ENCODE measurements at places on chromosomes 7 and 10. TPM values are rescaled to one million over a fixed set of nuclear protein-coding genes. Genes with fewer than 3 reads are reported as not detected.

DNA sequence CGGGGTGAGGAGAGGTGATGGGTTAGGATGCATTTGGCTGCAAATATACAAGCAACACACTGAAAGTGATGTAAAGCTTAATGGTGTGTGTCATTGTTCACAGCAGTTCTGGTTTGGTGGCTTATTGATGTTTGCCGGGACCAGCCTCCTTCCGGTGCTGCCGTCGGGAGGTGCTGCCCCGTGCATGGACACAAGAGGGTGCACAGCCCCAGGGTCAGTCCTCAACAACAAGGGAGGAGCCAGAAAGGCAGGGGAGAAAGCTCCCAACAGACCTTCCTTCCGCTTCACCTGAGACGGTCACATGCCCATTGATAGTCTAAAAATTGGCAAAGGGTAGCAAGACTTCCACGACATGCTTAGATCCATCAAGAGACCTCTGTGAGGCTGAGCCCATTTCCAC lies 9.5 kb downstream of the RNF32 start:
- no peaks in the 10 kb centered on the region for H3K27me3 ChIP-seq
- no peaks in the 10 kb centered on the region for H3K4me1 ChIP-seq
- H3K27ac ChIP-seq = no peak overlapping the region
- H3K4me3 ChIP-seq = no peak overlapping the region
- DNase-seq = no peak
- H3K36me3 ChIP-seq = no peaks in the 10 kb centered on the region

GRCh38 chr10:102628451-102628911 lies 15.8 kb upstream of the TRIM8 start:
- peak overlapping the region; percentile 70 for H3K27ac ChIP-seq
- H3K4me1 ChIP-seq = no peaks in the 10 kb centered on the region
- no peaks in the 10 kb centered on the region for H3K36me3 ChIP-seq
- no peaks in the 10 kb centered on the region for H3K27me3 ChIP-seq
- H3K4me3 ChIP-seq = no peak overlapping the region

DNA sequence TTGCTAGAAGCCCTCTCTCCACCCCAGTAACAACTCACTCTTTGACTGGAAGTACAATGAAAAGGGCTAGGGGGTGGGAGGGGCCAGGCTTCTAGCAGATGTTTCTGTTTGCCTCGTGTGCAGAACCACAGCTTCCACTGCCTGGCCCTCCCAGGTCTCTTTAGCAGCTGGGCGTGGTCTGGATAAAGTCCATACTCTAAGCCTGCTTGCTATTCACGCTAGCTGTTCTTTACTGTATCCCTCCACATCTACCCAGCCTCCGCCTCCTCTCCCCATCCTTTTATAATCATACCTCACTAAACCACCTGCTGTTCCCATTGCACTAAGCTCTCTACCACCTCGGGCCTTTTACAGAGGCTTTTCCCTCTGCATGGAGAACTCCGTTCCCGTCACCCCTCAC lies 288.8 kb downstream of the CAMK1D start:
- peaks cover 10% of the 10 kb centered on the region for H3K4me1 ChIP-seq
- no peak overlapping the region for H3K4me3 ChIP-seq
- H3K36me3 ChIP-seq = no peaks in the 10 kb centered on the region

DNA sequence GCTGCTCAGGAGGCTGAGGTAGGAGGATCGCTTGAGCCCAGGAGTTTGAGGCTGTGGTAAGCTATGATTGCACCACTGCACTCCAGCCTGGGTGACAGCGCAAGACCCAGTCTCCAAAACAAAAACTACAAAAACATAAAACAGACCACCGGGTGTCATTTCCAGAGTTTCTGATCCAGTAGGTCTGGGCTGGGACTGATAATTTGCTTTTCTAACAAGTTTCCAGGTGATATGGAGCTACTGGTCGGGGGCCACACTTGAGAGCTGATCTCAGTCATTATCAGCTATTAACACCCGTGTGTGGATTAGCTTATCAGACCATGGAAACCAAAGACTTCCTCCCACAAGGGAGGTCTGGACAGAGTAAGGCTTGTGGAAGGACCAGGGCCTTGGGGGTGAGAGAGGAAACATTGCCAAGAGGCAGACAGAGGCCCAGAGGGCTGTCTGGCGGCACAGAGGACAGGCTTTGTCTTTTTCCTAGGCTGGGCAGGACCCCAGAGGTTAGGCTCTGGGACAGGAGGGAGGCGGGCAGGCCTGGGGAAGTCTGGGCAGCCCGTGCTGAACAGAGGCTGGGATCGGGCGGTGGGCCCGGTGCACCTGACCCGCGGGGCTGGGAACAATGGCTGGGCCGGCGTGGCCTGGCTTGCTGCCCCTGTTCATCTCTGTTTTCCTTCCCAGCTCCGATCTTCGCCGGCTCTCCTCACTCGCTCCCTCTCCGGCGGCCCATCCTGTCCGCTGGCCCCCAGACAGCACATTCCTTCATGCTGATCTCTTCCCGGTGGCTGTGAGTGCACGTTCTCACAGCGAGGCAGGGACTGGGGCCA lies 25.2 kb downstream of the TMEM270 start:
- H3K4me1 ChIP-seq = no peaks in the 10 kb centered on the region
- no peak overlapping the region for H3K4me3 ChIP-seq
- no peaks in the 10 kb centered on the region for H3K36me3 ChIP-seq
- H3K27ac ChIP-seq = no peak overlapping the region

DNA sequence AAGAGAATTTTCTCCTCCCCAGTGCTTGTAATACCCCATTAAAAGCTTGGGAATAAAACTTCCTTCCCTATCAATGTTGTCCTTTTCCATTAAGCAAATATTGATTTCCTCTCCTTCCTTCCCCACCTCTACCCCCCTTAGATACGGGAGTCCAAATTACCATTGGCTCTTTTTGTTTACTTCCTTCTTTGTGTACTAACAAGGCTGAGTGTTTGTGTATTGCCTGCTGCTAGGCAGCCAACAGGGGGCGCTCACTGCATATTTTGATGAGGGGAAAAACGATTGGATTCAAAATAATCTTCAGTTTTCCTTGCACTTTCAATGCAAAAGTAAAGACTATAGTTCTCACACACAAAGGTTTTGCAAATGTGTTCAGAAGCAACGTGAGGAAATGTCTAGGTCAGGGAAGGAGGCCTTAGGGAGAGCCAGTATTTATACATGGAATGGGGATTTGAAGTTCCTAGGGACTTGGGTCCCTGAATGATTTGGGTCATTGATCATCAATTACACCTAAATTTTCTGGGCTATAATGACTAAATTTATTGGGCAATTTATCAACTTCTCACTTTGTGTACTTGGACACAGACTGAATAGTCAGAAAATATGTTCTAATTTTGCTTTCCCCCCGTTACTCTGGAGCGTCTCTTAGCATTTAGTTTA lies 23.6 kb upstream of the VPS41 start:
- no peaks in the 10 kb centered on the region for H3K36me3 ChIP-seq
- no peak overlapping the region for H3K27ac ChIP-seq
- no peaks in the 10 kb centered on the region for H3K27me3 ChIP-seq
- H3K4me1 ChIP-seq = no peaks in the 10 kb centered on the region
- no peak overlapping the region for H3K4me3 ChIP-seq

DNA sequence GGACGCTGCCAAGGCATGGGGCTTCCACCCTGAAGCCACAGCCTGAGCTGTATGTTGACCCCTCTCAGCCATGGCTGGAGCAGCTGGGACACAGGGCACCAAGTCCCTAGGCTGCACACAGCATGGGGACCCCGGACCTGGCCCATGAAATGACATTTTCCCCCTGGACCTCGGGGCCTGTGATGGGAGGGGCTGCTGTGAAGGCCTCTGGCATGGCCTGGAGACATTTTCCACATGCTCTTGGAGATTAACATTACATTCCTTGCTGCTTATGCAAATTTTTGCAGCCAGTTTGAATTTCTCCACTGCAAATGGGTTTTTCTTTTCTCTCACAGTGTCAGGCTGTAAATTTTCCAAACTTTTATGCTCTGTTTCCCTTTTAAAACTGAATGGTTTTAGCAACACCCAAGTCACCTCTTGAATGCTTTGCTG lies 463.6 kb downstream of the ZWINT start:
- H3K27ac ChIP-seq = no peak overlapping the region
- H3K4me3 ChIP-seq = no peak overlapping the region
- no peaks in the 10 kb centered on the region for H3K4me1 ChIP-seq
- H3K36me3 ChIP-seq = no peaks in the 10 kb centered on the region

DNA sequence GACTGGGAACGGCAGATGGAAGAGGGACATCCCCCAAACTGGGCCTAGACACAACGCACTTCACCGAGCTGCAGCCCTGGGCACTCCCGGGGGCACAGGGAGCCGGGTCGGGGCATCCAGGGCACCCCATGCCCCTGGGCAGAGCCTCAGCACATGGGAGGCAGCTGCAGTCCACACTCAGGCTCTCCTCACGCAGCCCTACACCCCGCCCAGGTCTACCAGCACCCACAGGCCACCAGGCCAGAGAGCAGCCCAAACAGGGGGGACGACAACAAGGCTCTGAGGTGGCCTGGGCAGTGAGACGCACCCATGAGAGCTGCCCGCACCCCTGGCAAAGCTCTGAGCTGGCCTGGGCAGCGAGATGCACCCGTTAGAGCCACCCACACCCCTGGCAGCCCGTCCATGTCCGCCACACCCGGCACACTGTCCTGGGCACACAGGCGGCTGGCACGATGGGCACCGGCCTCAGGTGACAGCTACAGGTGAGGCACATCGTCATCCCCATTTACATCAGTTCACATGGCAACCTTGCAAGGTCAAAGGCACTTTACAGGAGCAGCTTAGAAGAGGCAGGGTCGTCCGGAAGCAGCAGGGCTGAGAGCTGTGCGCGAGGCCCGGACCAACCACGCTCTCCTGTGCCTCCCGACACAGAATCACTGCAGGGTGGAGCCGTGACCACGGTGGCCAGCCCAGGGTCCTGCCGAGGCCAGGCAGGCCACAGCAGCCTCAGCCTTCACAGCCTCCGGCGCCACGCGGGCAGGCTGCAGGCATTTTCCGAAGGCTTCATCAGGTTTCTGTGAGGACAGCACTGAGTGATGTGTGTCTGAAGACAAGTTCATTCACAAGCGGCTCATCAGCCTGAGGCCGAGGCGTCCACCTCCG lies 228.6 kb downstream of the MAD1L1 start:
- no peaks in the 10 kb centered on the region for H3K36me3 ChIP-seq
- no peaks in the 10 kb centered on the region for H3K4me1 ChIP-seq
- H3K27me3 ChIP-seq = no peaks in the 10 kb centered on the region
- DNase-seq = peak; percentile 36

- no peak overlapping the region for H3K27ac ChIP-seq
- DNase-seq = peak; percentile 51
- H3K4me1 ChIP-seq = no peaks in the 10 kb centered on the region
- no peaks in the 10 kb centered on the region for H3K36me3 ChIP-seq
- no peak overlapping the region for H3K4me3 ChIP-seq
Observed at GRCh38 chr10:10911471-10911921, 106.2 kb upstream of the CELF2 start.

GRCh38 chr7:73737491-73738219 lies 947 bp downstream of the ABHD11 start:
- peaks cover 23% of the 10 kb centered on the region for H3K36me3 ChIP-seq
- H3K4me3 ChIP-seq = peak overlapping the region; percentile 86
- no peaks in the 10 kb centered on the region for H3K27me3 ChIP-seq
- no peak for DNase-seq
- H3K27ac ChIP-seq = peak overlapping the region; percentile 96

DNA sequence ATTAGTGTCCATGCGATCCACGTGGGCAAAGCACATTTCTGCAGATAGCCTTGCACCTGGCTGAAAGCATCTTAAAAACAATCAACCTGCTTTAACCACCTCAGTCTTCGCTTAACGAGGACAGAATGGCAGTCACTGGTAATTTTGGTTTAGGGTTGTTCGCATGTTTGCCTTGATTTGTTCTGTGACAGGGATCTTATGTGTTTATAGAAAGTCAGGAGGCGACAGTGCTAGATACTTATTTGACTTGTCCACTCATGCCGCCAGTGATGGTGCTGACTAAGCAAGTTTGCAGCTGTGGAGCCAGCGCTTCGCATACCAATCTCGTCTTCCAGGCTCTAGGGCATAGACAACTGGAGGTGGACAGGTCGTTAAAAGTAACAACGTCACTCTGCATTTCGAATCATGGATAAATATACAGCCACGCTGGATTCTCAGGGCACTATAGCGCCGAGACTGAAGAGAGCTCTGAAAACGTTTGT lies 1.2 kb upstream of the TMEM243 start:
- peak overlapping the region; percentile 75 for H3K4me3 ChIP-seq
- H3K4me1 ChIP-seq = no peaks in the 10 kb centered on the region
- no peaks in the 10 kb centered on the region for H3K27me3 ChIP-seq
- no peak for DNase-seq

GRCh38 chr7:54978364-54979116 lies 40.3 kb upstream of the EGFR start:
- no peaks in the 10 kb centered on the region for H3K36me3 ChIP-seq
- no peaks in the 10 kb centered on the region for H3K4me1 ChIP-seq
- H3K4me3 ChIP-seq = no peak overlapping the region
- no peak overlapping the region for H3K27ac ChIP-seq
- H3K27me3 ChIP-seq = no peaks in the 10 kb centered on the region

- H3K36me3 ChIP-seq = no peaks in the 10 kb centered on the region
- peak; percentile 57 for DNase-seq
- peak overlapping the region; percentile 83 for H3K27ac ChIP-seq
- peak overlapping the region; percentile 43 for H3K4me3 ChIP-seq
- H3K27me3 ChIP-seq = no peaks in the 10 kb centered on the region
Observed at GRCh38 chr10:117004227-117005025, 561 bp downstream of the SHTN1 start.

TMEM229A gene
- total RNA-seq = 23.1 TPM

VIM gene
- total RNA-seq = 528 TPM
